ENCODE measurements at places on chromosomes 5 and 9. TPM values are rescaled to one million over a fixed set of nuclear protein-coding genes. Genes with fewer than 3 reads are reported as not detected.

The KIAA1191 gene
- 69.7 TPM for total RNA-seq

The SPINK6 gene
- not detected for total RNA-seq

The PCDHB4 gene
- 0.23 TPM for total RNA-seq

The PTCH1 gene
- 1.7 TPM for total RNA-seq

The LEAP2 gene
- 0.08 TPM for total RNA-seq

The FOXI1 gene
- not detected for total RNA-seq

The SPINK5 gene
- total RNA-seq: not detected

The LCNL1 gene
- total RNA-seq: 6.1 TPM

The AJM1 gene
- 0.90 TPM for total RNA-seq

The SERINC5 gene
- 12.9 TPM for total RNA-seq

The SH2D3C gene
- total RNA-seq: 0.08 TPM

The FBN2 gene
- total RNA-seq: 0.38 TPM

The MORN5 gene
- total RNA-seq: not detected

The RNF183 gene
- total RNA-seq: not detected

The DDX4 gene
- total RNA-seq: not detected

The LCN9 gene
- not detected for total RNA-seq

The IL7R gene
- not detected for total RNA-seq

The ZDHHC11 gene
- 0.94 TPM for total RNA-seq

The ARAP3 gene
- 14.1 TPM for total RNA-seq

The NIPAL4 gene
- not detected for total RNA-seq

The STPG3 gene
- not detected for total RNA-seq

The PTGDS gene
- total RNA-seq: 33.0 TPM

The ORM1 gene
- total RNA-seq: not detected

The SH3RF2 gene
- total RNA-seq: 0.59 TPM

The ALDH7A1 gene
- total RNA-seq: 43.2 TPM

The TAF11L12 gene
- total RNA-seq: not detected

The AK8 gene
- total RNA-seq: 0.15 TPM

The CATSPER3 gene
- total RNA-seq: not detected

The C5orf22 gene
- 8.8 TPM for total RNA-seq

The SV2C gene
- total RNA-seq: not detected

The HAND1 gene
- not detected for total RNA-seq

The ANKRD18A gene
- not detected for total RNA-seq

The DTWD2 gene
- total RNA-seq: 3.4 TPM

The PCAT7 gene
- 0.23 TPM for total RNA-seq

The BNC2 gene
- 29.6 TPM for total RNA-seq

The SLCO6A1 gene
- total RNA-seq: not detected

The IL33 gene
- 186 TPM for total RNA-seq

The KIF4B gene
- not detected for total RNA-seq

The SPOCK1 gene
- total RNA-seq: 727 TPM

The GDNF gene
- total RNA-seq: 0.35 TPM

The HAVCR1 gene
- not detected for total RNA-seq

The SNAPC4 gene
- 2.7 TPM for total RNA-seq

The MYMK gene
- not detected for total RNA-seq

Data from smooth muscle cell of the coronary artery (primary cell).